GM13976 (cell line): ENCODE measurements at places on chromosomes 11 and 22.

- no peak for DNase-seq
Observed at GRCh38 chr11:47480762-47481161, 31.8 kb upstream of the RAPSN start.

DNA sequence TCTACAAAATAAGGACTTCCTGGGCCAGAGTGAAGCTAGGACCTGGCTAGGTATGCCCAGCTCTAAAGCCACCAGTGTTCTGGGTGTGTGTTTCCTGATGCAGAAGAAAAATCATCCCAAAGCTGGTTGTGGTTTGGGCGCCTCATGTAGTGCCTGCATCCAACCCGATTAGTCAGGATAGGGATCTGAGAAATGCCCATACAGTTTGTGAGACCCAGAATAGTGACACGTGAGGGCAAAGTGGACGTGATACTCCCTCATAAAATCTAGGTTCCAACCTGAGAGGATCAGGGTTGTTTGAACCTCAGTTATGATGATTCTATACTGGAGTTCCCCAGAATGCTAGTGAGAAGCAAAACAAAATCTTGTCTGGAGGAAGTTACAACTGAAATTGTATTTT lies 238.4 kb downstream of the TBC1D22A start:
- peak; percentile 64 for DNase-seq

DNA sequence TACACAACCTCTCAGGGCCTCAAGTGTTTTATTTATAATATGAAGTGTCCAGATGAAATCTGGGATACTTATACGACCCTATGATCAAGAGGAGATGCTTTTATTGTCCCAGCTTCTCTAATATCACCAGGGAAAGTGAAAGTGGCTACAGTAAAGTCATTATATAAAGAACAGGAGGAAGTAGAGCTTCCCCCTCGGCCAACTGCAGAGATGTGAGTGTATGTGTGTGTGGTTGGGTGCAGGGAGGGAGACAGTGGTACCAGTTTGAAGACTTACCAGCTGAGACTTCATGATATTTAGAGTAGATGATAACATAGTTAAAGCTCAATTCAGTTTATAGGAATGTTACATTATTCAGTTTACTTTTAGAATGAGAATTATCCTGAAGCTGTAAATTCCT lies 373.6 kb upstream of the DDI1 start:
- no peak for DNase-seq

DNA sequence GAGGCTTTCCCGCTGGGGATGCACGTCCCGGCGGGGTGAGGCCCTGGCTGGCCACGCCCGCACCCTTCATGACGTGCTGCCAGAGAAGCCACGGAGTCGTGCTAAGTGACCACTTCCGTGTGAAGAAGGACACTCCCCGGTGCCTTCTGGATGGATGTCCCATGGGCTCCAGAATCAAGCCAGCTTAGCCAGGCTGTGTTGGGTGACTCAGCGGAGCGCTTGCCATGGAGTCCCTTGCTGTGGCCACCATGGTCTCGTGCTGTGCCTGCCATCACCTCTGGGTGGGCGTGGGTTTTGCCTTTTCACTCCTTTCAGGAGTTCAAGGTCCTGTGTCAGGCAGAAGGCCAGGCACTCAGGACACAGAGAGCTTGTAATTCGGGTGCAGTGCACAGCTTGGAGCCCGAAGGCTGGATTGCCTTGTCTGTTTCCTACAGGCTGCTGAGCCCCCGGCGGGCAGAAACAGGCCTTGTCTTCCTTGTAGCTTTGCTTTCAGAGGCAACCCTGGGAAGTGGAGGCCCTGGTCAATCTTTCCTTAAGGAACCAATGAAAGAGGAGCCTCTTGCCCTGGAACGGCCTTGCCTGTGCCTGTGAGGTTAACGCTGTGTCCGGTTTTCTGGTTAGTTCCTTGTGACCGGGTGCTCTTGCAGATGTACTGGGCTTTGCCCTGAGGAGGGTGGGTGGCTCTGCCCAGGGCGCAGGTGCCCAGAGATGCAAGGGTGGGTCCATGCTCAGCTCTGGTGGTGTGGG lies 268.6 kb downstream of the TBC1D22A start:
- DNase-seq, result no peak

GRCh38 chr11:1042626-1043562 lies 6.4 kb upstream of the MUC6 start:
- no peak for DNase-seq

- DNase-seq, result no peak
Observed at GRCh38 chr11:110971140-110971539, 258.9 kb upstream of the ARHGAP20 start.
